ENCODE measurements at places on chromosomes 5 and 9.

DNA sequence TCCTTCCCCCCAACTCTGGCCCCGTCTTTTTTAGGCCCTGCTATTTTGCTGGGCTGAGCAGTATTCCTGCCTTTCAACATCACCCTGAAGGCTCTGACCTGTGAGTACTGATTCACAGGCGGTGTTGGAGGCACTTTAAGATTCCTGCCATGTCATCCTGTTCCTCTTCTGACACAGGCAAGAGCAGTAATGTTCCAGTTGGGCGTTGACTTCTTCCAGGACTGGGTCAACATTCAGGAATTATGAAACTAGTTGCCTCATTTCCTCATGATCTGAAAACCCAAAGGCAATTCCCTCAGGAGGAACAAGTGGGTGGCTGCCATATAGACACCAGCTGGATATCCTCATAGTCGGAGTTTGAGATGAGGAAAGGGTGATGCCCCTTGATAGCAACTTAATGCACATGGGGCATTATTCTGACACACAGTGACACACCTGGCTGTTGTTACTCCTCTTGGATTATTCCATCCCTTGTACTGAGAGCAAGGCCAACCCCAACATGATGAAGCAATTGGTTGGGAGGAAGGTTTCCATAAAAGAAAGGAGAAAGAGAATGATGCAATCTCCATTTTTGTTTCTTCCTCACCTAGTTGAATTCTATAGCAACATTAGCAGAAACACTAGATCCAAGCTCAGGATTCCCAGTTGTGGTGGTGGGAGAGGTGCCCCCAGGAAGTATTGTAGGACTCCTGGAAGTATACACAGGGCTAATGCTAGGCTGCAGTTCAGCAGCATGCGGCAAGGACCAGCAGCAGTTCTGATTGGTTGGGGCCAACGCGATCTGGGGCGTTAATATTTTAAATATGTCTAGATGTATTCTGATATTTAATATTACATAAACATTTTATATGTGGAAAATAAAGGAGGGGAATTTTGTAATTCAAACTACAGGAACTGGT, 19.6 kb upstream of the GLRX start:
- no peak for DNase-seq

DNA sequence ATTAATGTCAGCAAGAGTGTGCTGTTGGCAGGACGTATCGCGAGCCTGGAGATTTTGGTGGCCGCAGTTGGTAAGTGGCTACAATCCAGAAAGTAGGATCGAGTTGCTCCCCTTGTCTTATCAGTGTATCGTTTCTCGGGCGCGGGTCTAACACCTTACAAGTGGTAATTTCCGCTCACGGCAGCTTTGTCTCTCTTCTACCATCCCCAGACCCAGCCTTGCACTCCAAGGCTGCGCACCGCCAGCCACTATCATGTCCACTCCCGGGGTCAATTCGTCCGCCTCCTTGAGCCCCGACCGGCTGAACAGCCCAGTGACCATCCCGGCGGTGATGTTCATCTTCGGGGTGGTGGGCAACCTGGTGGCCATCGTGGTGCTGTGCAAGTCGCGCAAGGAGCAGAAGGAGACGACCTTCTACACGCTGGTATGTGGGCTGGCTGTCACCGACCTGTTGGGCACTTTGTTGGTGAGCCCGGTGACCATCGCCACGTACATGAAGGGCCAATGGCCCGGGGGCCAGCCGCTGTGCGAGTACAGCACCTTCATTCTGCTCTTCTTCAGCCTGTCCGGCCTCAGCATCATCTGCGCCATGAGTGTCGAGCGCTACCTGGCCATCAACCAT, 1.1 kb downstream of the PTGER4 start:
- DNase-seq: no peak

GRCh38 chr9:93258818-93259489, 75.0 kb downstream of the WNK2 start:
- no peak for DNase-seq

- no peak for DNase-seq
These were observed 15.7 kb downstream of the DAB2 start for GRCh38 chr5:39409033-39409432.

DNA sequence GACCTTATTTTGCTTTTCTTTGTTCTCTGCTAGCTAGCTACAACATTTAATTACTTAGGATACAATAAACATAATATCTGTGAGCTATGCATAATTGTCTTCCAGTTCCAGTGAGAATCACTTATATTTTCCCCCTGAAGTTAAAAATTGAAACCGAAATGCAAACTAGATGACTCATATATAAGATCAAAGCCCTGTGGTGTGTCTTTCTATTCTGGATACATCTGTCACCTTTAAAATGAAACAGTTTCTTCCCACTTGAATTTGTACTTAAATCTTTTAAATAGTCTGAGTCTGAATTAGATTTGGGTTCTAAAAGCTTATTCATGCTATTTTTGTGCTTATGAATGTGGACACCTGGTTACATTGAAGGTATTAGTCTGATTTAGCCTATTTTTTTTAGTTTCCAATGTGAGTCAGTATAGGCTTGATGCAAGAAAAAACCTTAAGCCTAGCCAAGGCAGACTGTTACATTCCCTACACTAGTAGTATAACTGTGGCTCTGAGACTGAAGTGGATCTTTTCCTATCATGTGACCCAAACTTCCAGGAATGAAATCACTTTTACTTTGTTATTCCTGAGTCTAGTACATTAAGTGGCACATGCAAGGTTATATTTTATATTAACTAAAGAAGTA, 703.5 kb upstream of the RGMB start:
- peak; percentile 13 for DNase-seq

DNA sequence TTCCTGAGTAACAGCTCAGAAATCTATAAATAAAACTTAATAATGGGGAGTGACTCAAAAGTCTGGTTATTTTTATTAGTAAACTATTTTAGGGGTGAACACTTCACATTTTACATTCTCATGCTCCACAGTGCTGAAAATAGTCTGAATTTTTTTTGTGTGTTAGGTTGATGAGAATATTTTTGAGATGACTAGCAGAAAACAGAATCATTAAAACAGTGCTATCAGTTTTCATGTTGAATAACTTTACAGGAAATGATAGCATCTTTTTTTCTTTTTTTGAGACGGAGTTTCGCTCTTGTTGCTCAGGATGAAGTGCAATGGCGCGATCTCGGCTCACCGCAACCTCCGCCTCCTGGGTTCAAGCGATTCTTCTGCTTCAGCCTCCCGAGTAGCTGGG, 60.3 kb downstream of the TMC1 start:
- peak; percentile 88 for DNase-seq

DNA sequence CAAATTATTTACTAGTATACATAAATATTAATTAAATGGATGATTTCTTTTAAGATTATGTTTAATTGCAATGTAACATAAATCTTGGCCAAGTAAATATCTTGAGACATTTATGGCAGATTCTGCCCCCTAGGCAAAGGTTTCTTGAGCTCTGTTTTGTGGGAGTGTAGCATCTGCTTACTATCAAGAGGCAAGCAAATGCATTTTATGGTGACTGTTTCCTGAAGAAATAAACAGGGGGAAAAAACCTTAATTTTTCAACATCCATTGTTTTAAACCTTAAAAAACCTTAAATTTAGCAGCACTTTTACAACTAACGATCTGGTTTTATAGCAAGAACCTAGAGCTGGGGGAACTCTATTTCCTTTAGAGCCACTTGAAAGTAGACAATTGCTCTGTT, 25.7 kb upstream of the FREM1 start:
- no peak for DNase-seq

DNA sequence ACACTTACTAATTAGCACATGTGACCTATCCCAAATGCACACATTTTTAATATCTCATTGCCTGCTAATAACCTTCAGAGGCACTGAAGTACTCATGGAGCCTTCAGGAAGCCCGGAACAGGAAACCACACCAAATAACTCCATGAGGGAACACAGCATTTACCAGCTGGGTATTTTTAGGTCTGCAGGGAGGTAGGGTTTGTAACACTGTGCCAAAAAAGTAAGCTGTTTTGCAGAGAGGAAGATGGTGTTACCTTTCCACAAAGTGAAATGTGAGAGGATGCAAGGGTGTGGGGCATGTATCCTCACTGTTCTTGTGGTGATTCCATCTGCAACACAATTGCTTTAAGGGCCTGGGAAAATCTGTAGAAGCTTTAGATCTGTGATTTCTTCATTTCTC, 64.4 kb downstream of the NUDT12 start:
- DNase-seq: peak; percentile 10

DNA sequence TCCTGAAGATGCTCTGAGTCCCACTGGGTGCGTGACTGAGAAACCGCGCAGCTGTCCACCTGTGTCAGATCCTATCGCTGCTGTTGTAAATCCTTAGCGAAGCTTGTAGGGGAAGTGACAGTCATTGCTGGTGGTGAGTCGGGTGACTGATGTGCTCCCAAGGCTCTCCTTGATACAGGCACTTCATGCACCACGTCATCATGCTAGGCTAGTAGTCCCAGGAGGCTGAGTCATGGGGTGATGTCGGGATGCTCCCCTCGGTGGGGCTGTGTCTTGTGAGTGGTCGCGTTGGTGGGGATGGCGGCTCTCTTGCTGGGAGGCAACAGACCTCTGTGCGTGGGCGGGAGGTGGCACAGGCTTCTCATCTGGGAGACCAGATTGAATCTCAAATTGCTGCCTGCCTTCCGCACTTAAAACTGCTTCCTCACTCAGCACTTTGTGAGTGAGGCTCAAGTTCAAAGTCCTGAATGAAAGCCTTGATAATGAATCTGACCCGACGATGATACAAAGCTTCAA, 84.7 kb downstream of the CSNK1A1 start:
- peak; percentile 91 for DNase-seq

DNA sequence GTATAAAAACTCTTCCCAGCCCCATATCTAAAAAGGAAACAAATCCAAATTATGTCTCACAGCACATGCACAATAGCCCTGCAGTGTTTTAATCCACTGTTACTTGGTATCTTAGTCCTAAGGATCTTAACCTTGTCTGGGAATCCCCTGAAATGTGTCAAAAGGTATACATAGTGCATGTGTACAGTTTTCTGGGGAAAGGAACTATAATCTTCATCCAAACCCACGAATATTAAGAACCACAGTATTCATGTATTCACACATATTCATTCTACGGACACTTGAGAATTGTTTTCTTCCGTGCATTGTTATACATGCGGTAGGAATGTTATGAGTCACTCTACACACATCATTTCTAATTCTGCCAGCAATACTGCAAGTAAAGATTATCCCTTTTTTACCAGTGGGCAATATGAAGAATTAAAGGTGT, 47.8 kb upstream of the SNX2 start:
- peak; percentile 76 for DNase-seq

GRCh38 chr5:111447822-111448221, 64.5 kb downstream of the STARD4 start:
- DNase-seq: no peak

- DNase-seq: no peak
These were observed 27.8 kb downstream of the ZCCHC10 start for GRCh38 chr5:132998556-132998955.

GRCh38 chr5:107968406-107968843, 297.7 kb upstream of the EFNA5 start:
- peak; percentile 47 for DNase-seq

- no peak for DNase-seq
These were observed 3.7 kb upstream of the RNF44 start for GRCh38 chr5:176540956-176541337.
